Activated naive CD4-positive, alpha-beta T cell treated with anti-CD3 and anti-CD28 coated beads for 36 hours (primary cell): ENCODE measurements at places on chromosomes 2 and 18. TPM values are rescaled to one million over a fixed set of nuclear protein-coding genes. Genes with fewer than 3 reads are reported as not detected.

PMAIP1 gene
- total RNA-seq: 132 TPM

UGT1A8 gene
- not detected for total RNA-seq

GKN1 gene
- not detected for total RNA-seq

HOXD13 gene
- total RNA-seq: not detected

AQP12B gene
- total RNA-seq: not detected

FAHD2B gene
- 26.1 TPM for total RNA-seq

ADCYAP1 gene
- total RNA-seq: not detected

ARHGAP25 gene
- total RNA-seq: 43.0 TPM

BCL11A gene
- total RNA-seq: 0.67 TPM

TLK1 gene
- total RNA-seq: 55.9 TPM
